A549 treated with dexamethasone at 1 μM for 4 hours (cell line): ENCODE measurements at places on chromosomes 4 and X. TPM values are rescaled to one million over a fixed set of nuclear protein-coding genes. Genes with fewer than 3 reads are reported as not detected.

FBXW7 gene
- 6.1 to 7.8 TPM (median 7.1 TPM) in 5 replicates for total RNA-seq

TCP11X2 gene
- total RNA-seq: not detected in 5 replicates

ZFP42 gene
- total RNA-seq: not detected in 5 replicates

POF1B gene
- total RNA-seq: 2.0 to 3.0 TPM (median 2.4 TPM) in 5 replicates

H2BW2 gene
- not detected in 5 replicates for total RNA-seq

XAGE2 gene
- not detected in 5 replicates for total RNA-seq

CCKAR gene
- not detected in 5 replicates for total RNA-seq

ANK2 gene
- 0.52 to 1.4 TPM (median 0.85 TPM) in 5 replicates for total RNA-seq

UGT8 gene
- 0.10 to 0.25 TPM (median 0.12 TPM) in 5 replicates for total RNA-seq

VSIG1 gene
- 0.12 to 0.75 TPM (median 0.30 TPM) in 5 replicates for total RNA-seq

GAGE2A gene
- not detected in 5 replicates for total RNA-seq
